ENCODE measurements at places on chromosomes 3 and 15. TPM values are rescaled to one million over a fixed set of nuclear protein-coding genes. Genes with fewer than 3 reads are reported as not detected.

- DNase-seq: no peak
Observed at GRCh38 chr15:95503640-95504225, 826.8 kb upstream of the NR2F2 start.

- no peak for DNase-seq
Observed at GRCh38 chr3:14283813-14284438, 105.3 kb downstream of the LSM3 start.

DNA sequence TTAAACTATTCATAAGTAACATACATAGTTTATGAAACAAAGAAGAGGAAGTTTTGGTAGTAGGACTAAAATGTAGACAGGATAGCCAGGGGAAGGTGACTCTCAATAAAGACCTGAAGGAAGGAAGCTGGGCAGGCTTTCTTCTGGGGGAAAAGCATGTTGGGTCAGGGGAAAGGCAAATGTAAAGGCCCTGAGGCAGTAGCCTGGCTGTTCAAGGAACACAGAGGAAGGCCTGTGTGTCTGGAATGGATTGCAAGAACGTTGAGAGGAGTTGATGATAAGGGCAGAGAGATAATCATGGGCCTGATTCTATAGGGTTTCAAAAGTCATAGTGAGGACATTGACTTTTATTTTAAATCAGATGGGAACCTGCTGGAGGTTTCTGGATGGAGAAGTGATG lies 167.6 kb downstream of the SNRK start:
- DNase-seq: no peak

DNA sequence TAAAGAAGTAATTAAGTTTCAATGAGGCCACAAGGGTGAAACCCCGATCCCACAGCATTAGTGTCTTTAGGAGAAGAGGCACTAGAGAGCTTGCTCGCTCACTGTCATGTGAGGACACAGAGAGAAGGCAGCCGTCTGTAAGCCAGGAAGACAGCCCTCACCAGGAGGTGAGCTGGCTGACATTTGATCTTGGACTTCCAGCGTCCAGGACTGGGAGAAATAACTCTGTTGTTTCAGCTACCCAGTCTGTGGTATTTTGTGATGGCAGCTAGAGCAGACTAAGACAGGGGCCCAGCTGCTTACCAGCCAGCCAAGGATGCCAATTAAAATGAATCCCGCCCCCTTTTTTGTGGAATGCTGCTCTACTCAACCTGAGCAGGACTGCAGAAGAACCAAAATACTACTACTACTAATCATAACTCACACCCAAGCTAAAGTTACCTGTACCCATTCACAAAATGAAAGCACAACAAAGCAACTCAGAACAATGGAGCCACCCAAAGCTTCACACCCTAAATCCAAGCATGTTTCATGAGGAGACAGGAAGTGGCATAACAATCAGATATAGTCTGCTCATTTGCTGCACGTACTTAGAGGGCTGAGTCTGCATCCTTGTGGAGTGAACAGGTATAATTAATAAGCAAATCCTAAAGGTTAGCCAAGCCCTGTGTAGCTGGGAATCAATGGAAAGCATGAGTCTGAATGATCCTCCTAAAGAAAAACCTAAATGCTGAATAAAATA lies 35.6 kb upstream of the RHCG start:
- no peak for DNase-seq

DNA sequence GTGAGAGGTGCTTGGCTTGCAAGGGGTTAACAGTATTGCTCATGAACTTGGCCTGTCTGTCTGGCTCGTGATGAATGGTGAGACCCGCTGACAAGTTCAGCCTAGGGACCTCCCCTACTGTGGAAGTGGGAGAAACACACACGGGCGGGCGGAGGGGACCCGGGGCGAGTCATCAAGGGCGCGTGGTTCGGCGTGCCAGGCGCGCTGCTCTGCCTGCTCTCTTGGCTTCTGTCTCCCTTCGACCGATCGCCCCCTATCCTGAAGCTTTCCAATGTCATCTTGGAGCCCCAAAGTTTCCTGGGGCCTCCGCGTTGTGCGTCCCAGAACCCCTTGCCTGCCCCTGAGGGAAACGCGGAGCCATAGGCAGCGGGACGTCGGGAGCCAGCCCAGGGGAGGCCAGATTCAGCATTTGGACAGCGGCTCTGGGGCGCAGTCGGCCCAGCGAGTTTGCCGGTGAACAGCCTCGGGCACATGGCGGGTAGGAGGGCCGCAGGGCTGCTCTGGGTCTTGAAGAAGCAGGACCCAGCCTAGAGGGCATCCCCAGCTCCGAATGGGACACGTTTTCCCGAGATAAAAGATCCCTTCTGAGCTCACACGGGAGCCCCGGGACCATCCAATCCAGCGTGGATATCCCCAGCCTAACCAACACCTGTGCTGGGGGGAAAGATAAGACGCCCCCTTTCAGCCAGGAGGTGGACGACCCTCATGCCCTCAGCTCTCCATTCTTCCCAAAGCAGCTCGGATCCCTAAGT lies 27.0 kb upstream of the POLG start:
- peak; percentile 70 for DNase-seq

The GRM7 gene
- 32.9 TPM for total RNA-seq

The TGM5 gene
- total RNA-seq: not detected

All from dorsolateral prefrontal cortex (tissue), 122 donors.